Fibroblast of skin of left quadriceps (primary cell): ENCODE measurements at places on chromosomes 16 and 17.

DNA sequence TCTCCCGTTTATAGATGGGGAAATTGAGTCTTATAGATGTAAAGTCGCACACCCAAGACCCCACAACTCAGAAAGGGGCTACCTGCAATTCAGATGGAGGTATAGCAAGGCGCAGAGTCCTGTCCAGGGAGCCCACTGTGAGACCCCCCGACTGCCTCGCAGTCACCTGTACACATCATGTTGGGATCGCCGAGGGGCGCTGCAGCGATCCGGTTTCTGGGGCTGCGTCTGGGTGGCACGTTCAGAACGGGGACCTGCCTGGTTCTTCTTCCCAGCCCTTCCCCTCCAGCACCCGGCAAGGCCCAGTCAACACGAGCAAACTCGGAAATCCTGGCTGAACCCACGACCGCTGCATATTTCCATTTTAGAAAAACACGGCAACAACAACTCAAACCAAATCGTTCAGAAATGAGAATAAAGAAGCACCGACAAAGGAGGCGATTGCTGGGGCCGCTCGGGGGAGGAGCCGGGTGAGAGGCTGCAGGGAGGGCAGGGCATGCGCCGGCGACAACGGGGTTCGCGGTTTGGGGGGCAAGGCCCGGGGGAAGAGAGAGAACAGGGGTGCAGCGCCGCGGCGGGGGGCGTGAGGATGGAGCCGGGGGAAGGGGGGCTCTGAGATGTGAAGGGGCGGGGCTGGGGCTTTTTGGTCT, 643 bp downstream of the HSDL1 start:
- no peak for DNase-seq

GRCh38 chr17:39108461-39109375, 42.7 kb downstream of the PLXDC1 start:
- no peak for DNase-seq

GRCh38 chr16:1496464-1496863, 3.3 kb downstream of the TELO2 start:
- DNase-seq = no peak

DNA sequence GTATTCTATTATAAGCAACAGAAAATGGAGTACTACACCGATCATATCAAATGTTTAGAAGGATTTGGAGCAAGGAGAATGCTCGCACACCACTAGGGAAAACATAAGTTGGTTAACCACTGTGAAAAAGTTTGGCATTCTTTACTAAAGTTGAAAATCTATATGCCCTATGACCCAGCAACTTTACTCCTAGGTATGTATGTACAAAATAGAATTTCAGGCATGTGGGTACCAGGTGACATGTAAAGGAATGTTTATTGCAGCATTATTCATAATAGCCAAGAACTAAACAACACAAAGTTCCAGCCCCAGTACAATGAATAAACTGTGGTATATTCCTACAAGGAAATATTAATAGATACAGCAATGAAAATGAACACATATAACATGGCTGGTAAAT, 5.8 kb upstream of the HBZ start:
- DNase-seq = no peak

GRCh38 chr16:69932228-69932627, 18.9 kb upstream of the CLEC18A start:
- DNase-seq = no peak

DNA sequence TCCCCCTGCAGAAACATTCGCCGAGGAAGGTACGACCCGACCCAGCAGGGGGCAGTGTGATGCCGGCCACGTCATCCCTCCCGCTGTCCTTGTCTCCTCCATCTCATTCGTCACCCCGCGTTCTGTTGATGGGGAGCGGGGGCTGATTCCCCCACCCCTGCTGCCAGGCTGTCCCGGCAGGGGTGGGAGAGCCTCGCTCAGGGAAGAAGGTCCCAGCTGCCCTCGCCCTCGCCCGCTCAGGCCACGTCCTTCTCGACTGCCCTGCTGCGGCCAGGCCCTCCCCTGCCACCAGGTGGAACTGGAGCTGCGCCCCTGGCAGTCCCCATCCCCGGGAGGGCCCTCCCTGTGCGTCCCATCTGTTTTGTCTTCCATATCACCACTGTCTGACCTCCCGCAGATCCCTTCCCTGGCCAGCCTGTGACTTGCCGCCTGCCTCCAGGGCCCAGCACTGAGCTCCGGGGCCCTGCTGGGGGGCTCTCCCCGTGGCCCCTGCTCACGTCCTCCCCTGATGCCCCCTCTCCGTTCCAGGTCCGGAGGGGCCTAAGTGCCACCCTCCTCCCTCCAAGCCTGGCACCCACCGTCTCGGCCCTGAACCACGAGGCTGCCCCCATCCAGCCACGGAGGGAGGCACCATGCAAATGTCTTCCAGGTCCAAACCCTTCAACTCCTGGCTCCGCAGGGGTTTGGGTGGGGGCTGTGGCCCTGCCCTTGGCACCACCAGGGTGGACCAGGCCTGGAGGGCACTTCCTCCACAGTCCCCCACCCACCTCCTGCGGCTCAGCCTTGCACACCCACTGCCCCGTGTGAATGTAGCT, 20.6 kb downstream of the ADAM11 start:
- peak; percentile 63 for DNase-seq

DNA sequence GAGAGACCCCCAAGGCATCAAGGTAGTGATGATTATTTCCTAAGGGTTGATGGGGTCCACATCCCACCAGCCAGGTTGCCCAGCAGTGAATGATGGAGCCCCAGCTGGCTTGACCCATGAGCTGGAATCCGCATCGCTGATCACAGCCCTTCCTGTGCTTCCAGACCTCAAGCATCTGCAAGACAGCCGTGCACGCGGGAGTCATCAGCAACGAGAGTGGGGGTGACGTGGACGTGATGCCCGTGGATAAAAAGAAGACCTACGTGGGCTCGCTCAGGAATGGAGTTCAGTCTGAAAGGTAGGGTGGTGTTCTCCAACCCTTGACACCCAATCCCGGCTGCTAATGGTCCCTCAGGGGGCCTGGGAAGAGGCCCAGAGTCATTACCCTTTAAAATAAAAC, 69.3 kb downstream of the CRISPLD2 start:
- DNase-seq = peak; percentile 12

- no peak for DNase-seq
Measured at GRCh38 chr16:10970065-10970464, 25.7 kb downstream of the CLEC16A start.

- no peak for DNase-seq
Measured at GRCh38 chr16:17330044-17330443, 140.7 kb downstream of the XYLT1 start.

GRCh38 chr17:48113201-48113676, 5.7 kb downstream of the SNX11 start:
- DNase-seq = no peak

GRCh38 chr17:8142887-8143580, 9.2 kb downstream of the PER1 start:
- no peak for DNase-seq

GRCh38 chr17:7048968-7049367, 5.1 kb upstream of the SLC16A11 start:
- DNase-seq = no peak

DNA sequence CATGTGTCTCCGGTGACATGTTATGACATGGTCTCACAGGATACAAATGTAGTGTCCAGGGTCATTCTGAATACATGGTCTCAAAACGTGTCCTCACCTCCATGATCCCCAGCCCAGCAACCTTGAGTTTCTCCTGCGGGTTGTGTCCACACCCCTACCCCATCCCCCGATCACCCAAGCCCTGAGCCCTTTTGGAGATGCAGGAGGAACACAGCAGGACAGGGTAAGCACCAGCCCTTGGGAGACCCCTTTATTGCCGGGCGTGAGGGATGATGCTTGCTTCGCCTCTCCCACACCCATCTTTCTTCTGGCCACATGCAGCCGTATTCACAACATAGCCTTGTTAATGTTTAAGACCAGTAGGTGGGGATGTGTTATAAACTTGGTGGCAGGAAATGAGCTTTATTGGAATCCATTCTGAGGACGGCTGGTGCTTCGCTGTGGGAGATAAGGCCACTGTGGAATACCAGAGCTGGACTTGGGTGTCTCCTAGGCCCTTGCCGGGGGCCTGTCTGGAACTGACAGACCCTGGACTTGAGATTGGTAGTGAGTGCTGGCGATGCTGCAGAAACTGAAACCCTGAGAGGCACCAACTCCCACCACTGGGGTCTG, 5.5 kb downstream of the TMEM132E start:
- DNase-seq = no peak

DNA sequence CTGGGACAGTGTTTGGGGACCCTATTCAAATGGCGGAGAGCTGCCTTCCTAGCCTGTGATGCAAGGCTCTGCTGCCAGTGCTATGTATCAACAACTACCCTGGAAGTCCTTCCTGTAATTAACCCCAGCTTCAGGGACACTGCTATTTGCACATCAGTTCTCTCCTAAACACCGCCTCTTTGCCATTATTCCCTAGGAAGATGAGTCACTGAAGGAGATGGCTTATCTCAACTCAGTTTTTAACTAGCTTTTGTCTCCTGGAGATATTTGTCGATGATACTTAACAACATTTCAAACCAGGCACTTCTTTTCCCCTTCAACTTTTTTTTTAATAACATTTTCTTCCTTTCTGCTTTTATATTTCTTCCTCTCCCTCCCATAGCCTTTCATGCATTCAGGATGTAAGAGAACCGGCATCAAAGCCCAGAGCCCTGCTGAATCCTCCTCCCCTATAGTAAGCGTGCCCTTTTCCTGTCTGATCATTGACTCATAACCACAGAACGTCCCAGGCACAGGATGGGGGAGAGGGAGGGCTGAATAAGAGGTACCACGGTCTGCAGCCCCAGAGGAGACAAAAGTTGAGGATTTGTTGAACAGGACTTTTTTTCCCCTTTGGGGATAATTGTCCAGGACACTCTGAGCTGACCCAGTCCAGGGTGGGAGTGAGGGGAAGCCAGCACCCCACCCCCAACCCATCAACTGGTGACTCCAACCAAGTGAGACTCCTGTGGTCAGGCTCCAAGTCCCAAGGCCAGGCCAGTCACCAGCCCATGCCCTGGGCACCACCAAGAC, 387.8 kb upstream of the SALL1 start:
- DNase-seq = peak; percentile 79

GRCh38 chr17:79295307-79295706, 220.7 kb downstream of the ENGASE start:
- DNase-seq = no peak

DNA sequence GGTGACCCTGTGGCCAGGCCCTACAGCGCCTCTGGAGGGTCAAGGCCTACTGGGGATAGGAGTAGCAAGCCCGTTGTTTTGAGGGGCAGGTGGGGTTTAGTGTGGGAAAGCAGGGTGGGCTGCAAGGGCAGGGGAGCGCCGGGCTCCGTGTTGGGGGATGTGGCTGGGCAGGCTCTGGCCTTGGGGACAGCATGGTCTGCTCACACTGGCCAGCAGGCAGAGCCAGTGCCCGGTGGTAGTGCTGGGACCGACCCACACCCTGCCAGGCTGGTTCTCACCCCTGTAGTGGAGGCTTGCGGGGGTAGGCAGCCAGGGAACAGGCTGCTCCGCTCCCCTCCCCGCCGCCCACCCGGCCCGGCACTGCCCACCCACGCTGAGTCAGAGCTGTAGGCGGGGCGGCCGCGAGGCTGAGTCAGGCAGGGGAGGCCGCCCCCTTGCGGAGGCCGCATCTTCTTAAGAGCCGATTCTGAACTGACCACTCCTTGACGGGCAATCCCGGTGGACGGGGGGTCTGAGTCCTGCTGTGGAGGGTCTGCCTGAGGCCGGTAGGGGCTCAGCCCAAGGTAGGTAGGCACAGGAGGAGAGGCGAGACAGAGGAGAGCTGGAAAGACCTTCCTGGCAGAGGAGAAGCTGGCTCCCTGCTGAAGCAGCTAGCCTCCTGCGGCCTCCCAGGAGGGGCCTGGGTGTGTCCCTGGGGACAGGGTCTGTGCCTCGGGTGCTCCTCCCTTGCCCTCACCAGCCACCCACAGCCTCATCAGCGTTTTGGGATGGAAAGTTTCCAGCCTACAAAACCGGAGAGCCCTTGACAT, 62.4 kb downstream of the BAIAP2 start:
- DNase-seq = peak; percentile 56

DNA sequence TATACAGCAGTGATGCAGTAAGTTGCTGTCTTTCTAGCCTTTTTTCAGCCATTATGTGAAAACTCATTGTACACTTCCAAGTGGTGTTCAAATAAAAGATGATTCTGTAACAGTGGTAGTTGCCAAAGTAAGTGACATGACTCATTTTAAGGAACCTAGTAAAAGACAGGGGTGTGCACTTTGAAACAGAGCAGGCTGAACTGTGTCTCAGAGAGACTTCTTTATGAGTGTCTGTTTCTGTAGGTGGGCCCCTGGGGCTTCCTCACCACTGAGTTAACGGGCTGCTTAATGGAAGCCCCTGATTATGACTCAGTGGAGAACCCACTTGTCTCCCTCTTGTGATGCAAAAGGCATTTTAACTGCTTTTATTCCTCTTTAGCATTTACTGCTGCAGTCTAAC, 147.3 kb downstream of the PCTP start:
- no peak for DNase-seq

- DNase-seq = no peak
Measured at GRCh38 chr17:44191369-44191768, 4.6 kb downstream of the TMUB2 start.

- no peak for DNase-seq
Measured at GRCh38 chr16:2929693-2930092, 18.0 kb downstream of the FLYWCH1 start.

DNA sequence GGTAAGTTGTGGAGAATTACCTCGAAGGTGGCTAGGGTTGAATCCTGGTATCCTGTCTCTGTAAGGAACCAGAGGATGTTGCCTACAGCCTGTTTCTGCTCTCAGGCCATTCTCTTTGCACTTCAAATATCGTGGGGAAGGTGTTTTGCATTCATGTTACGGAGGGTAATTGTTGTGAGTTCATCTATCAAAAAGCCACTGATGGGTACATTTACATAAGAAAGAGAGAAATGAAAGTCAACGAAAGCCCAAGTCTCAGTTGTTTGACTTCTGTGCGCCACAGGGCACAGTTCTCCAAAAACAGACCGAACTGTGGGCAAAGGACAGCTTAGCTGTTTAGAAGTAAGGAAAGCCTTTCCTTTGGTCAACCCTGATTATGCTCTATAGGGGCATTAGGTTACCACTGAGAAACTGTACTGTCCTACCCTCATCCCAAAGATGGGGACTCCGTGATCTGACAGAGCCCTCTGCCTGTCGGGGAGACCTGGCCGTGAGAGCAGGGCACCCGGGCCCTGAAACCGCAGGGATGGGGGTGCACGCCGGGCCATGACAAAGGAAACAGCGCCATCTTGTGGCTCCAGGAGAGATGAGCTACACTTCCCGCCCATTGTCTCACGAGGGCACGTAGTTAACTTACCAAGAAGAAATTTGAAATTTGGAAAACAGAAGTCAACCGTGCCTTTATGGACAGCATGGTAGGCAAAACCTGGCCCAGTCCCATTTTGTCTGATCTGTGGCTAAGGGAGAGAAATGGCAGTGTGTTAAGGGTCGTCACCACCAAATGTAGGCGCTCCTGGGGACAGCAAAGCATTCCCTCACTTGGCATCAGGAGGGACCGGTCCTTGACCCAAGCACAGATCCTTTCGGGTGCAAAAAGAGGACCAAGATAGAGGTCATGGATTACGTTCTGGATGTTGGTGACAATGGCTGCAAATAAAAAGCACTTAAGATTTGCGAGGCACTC, 74.5 kb upstream of the DYNLRB2 start:
- DNase-seq = peak; percentile 25
